Left renal pelvis (tissue), 4 donors: ENCODE measurements at places on chromosomes 2 and 18.
A peak's percentile ranks its signal among the peaks of the same experiment; 100 is the strongest.

GRCh38 chr18:75200071-75200470, 8.9 kb downstream of the PTGR3 start:
- DNase-seq: no peak

DNA sequence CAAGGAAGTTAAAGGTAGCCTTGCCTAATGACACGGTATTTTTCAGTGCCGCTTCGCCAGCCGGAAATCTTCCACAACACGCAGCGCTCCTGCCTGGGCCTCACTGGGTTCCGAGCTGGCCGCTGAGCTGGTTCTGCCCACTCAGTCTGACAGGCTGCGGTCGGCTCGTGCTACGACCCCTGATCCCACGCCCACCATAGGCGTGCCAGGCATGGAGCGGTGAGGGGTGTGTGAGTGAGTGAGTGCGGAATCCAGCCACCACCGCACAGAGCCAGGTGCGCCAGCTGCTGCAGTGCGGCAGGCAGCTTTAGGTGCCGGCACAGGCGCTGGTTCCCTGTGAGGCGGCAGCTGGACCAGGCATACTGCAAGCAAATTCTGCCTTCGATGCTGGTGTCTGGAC, 407.9 kb downstream of the DCC start:
- no peak for DNase-seq

GRCh38 chr2:181371782-181372645, 85.2 kb upstream of the ITGA4 start:
- no peak for DNase-seq

DNA sequence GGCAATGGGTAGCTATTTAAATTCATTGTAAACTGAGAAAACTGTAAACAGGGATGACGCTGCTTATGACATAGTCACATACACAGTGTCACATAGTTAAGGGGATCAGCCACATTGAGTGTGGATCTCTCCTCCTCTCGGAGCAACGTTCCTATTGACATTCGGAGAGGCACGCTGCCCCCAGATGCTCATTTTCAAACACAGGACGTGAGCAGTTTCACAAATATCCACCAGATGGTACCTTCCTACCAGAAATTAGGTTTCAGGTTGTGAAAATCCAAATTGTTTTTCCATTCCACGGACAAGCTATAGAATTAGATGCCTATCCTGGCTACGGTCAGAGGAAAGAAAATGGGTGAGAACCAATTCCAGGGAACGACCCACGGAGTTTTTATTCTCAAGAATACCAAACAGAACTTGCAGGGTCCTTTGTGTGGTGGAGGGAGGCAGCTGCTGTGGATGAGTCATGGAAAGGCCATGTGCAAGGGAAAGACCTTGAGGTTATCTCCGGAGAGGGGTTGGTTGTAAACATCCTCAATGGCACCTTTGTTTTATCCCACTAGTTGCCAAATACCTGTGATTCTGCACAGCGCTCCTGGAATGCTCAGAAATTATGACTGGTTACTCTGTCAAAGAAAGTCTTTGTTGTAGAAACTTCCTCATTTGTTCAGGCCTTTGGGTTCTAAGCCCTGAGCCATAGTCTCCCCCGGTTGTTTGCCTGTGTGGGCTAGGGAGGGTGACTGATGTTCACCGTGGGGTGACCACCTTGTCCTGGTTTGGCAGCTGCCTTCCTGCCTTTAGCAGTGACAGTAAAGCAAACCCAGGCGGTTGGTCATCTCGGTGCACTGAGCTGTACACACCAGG, 88.0 kb downstream of the ACTR3 start:
- DNase-seq: no peak

GRCh38 chr2:25372405-25373268, 30.9 kb upstream of the DNMT3A start:
- no peak for DNase-seq

GRCh38 chr18:59324623-59324971, 6.1 kb upstream of the CPLX4 start:
- no peak for DNase-seq

- DNase-seq: no peak
These were observed 21.4 kb upstream of the MGAT5 start for GRCh38 chr2:134232461-134232860.

DNA sequence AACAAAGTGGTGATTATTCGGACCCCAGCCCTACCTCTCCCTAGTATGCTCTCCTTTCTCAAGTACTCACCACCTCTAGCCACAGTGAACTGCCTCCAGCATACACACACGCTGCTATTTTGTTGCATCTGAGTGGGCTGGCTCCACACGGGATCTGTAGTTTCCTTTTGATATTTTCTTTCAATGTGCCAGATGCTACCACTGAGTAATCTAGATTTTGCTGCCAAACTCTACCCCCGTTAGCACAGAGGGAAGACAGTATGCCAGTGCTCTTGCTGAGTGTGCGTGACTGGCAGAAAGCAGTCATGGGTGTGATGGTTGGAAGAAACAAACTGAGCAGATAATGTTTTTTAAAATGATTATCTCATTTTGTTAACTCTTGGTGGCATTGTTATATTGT, 11.6 kb downstream of the CFLAR start:
- no peak for DNase-seq

GRCh38 chr18:40949114-40949950, 1005.7 kb upstream of the PIK3C3 start:
- no peak for DNase-seq

- DNase-seq: peak; percentile 70
These were observed 42.7 kb downstream of the NPPC start for GRCh38 chr2:231883468-231883881.

- no peak for DNase-seq
These were observed 27.0 kb upstream of the MGAT4A start for GRCh38 chr2:98757904-98758421.

DNA sequence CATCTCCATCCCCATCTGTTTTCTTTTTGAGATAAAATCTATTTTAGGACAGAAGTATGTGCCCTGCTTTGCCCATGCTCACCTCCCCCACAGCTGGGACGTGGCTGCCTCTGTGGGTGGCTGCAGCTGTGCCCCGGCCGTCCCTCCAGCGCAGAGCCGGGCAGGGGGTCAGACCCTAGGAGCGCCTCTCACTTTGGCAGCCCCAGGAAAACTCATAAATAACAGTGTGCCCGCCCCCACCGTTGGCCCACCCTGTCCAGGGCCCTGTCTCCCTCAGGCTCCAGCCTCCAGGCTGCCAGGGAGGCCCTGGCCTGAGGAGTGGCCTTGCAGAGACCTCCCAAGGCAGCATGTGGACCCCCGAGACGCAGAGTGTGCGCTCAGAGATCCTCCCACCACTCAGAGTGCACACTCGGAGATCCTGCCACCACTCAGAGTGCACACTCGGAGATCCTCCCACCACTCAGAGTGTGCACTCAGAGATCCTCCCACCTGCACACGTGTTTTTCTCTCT, 178.1 kb downstream of the TWIST2 start:
- DNase-seq: no peak

DNA sequence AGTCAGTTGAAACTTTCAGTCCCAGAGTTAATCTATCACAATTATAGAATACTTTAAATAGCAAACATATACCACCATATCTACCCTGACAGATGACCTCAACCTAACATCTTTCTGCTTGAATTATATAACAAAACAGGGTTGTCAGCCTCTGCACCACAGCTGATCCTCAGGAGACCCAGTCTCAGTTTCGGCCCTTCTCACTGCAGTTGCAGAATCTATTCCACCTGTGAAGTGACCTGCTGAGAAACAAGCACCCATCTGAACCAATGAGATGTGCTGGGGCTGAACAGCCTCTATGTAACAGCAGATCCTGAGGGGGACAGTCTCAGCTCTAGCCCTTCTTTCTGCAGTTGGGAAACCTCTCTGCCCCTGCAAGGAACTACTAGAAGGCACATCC, 567.6 kb downstream of the KCNJ3 start:
- DNase-seq: no peak

DNA sequence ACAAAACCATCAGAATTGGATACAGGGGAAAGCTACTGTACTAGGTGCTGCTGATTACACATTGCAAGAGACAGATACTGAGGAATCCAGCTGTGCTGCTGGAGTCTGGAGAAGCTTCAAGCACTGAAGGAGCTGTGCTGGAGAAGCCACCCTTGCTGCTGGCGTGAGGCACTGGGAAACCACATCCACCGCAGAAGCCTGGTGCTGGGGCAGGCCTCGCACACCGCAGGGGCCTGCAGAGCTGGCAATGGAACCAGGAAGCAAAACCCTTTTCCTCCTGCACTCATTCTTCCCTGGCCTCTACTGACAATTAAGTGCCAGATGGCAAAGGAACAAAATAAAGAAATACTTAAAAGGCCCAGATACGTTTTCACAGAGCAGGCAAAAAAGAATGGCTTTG, 94.4 kb upstream of the MSH6 start:
- no peak for DNase-seq

GRCh38 chr2:56130463-56131070, 53.2 kb upstream of the CCDC85A start:
- no peak for DNase-seq

- no peak for DNase-seq
These were observed 117.6 kb downstream of the SMAD7 start for GRCh38 chr18:48832938-48833700.

- DNase-seq: no peak
These were observed 178.1 kb downstream of the DYSF start for GRCh38 chr2:71631411-71631931.

- DNase-seq: no peak
These were observed 184.1 kb downstream of the ACKR3 start for GRCh38 chr2:236753606-236754270.

DNA sequence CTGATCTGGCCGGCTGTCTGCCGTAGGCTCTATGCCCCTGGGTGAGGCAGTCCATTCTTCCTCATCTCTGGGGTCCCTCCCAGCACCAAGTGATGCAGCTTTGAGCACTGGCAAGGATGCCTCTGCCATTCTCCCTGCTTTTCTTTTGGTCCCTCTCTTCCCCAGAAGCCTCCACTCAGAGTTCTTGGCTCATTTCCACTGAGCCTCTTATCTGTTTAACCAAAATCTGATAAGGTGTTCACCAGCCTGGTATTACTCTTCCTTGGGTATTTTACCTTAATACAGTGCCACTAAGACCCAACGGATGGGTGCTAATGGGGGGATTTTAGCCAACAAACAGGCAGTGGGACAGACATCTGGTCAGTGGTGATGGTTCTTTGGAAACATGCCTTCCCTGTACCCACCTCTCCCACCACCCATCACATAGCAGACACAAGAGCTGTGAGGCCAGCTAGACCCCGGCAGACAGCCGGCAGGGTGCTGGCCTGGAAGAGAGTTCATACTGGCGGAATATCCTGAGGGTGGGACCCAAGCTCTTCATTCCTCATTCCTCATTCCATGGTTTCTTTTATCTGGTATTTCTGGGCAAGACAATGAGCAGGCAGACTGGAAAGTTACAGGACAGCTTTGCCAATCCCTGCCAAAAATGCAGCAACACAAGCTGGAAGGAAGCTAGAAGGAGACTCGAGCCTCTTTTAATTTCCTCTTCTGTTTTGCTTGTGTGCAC, 34.6 kb downstream of the ZBTB7C start:
- no peak for DNase-seq

- no peak for DNase-seq
These were observed 177.5 kb downstream of the GFPT1 start for GRCh38 chr2:69209482-69209881.

GRCh38 chr18:58953627-58954026, 89.0 kb downstream of the ZNF532 start:
- no peak for DNase-seq

DNA sequence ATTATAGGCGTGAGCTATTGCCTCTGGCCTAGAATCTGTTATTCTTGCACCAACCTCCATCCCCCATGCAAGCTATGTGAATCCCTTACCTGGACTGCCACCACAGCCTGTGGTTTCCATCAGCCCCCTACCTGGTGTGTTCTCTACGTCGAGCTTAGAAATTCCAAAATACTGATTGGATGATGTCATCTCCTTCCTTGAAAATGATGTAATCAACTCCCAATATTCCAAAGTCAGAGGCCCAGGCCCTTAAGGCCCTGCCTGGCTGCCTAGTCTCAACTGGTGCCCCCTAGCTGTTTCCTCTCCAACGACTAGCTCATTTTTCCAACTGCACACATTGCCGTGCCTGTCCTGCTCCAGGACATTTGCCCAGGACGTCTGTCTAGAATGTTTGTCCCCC, 41.3 kb upstream of the GBX2 start:
- DNase-seq: no peak

DNA sequence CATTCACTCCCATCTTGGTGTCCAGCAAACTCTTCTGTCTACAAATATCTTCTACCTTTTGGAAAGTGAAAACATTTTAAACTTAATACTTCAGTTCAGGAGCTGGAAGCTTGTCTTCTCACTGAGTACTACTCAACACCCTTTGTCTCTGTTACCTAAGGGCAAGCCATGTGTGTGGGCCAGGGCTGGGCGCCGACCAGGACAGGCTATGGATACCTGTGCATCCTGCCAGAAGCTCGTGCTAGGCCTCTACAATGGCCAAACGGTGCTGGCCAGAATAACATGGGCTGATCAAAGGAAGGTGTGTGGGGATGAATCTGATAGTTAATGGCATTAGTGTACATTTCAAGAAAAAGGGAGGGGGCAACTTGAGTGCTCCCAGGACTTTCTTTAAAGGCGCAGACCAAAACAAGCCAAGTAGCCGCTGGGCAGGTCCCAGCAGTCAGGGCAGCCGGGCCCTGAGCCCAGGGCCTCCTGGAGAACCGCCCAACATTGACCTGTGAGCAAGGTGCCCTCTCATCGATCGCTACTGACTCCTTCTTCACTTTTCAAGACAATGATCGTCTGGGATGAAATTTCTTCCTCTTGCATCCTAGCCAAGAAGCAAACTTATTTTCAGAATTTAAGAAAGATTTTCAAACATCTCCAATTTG, 29.0 kb upstream of the ID2 start:
- DNase-seq: no peak

- DNase-seq: no peak
These were observed 28.6 kb upstream of the CHAC2 start for GRCh38 chr2:53739032-53739431.

- no peak for DNase-seq
These were observed 7.6 kb upstream of the SERPINB12 start for GRCh38 chr18:63534615-63535014.

DNA sequence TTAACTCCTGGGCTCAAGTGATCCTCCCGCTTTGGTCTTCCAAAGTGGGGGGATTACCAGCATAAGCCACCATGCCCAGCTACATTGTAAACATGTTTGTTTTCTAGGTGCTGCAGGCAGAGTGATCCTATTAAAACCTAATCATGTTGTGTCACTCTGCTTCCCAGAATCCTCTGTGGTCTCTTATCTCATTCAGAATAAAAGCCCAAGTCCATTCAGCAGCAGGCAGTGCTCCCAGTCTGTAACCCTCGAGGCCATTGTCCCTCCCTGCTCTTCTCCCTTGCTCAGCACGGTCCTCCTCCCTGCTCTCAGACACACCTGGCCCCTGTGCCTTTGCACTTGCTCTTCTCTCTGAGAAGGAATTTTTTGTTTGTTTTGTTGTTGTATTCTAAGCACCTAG, 11.1 kb upstream of the CABYR start:
- no peak for DNase-seq
